ENCODE measurements at places on chromosomes 3 and 15. TPM values are rescaled to one million over a fixed set of nuclear protein-coding genes. Genes with fewer than 3 reads are reported as not detected.

DNA sequence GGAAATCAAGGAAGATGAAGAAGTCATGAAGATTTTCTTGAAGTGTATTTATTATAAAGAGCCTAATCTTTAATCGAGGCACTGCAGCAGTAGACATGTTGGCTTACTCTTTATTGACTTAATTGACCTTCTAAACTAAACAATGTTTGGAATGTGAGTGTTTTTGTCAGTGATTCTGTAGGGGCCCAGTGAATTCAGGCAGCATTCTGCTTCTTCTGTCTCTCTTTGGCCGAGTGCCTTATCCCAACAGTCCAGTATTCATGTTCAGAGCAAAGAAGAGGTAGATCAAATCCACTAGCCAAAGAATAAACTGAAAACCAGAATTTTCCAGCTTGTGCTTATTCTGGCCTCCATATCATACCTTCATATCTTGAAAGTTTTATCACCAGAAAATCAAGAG lies 55.7 kb downstream of the RLBP1 start:
- H3K27me3 ChIP-seq, result no peaks in the 10 kb centered on the region
- H3K36me3 ChIP-seq, result peaks cover 17% of the 10 kb centered on the region
- H3K4me3 ChIP-seq, result no peak overlapping the region
- H3K4me1 ChIP-seq, result peaks cover 8% of the 10 kb centered on the region
- no peak for DNase-seq

PLA2G4D gene
- 0.06 TPM for polyA plus RNA-seq

- no peaks in the 10 kb centered on the region for H3K36me3 ChIP-seq
- H3K27ac ChIP-seq, result no peak overlapping the region
- H3K4me3 ChIP-seq, result no peak overlapping the region
- no peak for DNase-seq
- no peaks in the 10 kb centered on the region for H3K4me1 ChIP-seq
Observed at GRCh38 chr15:96699871-96700401, 369.4 kb downstream of the NR2F2 start.

- no peaks in the 10 kb centered on the region for H3K4me1 ChIP-seq
- no peaks in the 10 kb centered on the region for H3K36me3 ChIP-seq
- H3K4me3 ChIP-seq, result no peak overlapping the region
- no peak for DNase-seq
- no peaks in the 10 kb centered on the region for H3K27me3 ChIP-seq
Observed at GRCh38 chr15:68040144-68040543, 14.0 kb upstream of the PIAS1 start.

DNA sequence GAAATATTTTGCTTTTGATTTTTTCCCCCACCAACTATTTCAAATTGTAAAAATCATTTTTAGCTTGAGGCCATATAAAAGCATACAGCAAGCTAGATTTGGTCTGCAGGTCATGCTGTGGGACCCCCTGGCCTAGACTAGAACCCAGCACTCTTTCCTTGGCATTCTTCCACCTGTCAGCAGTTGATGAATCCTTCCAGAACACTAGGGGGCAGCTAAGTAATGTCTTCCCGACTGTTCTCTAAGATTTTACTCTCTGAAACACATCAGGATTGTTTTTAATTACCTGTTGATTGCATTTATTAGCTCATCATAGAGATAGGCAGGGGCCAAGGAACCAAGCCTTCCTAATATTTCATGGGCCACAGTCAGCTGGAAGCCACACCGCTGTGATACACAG lies 174.5 kb downstream of the CACNA1D start:
- H3K4me1 ChIP-seq, result peaks cover 4% of the 10 kb centered on the region
- no peak overlapping the region for H3K4me3 ChIP-seq
- H3K27ac ChIP-seq, result no peak overlapping the region
- no peaks in the 10 kb centered on the region for H3K27me3 ChIP-seq
- DNase-seq, result no peak

- H3K4me3 ChIP-seq, result no peak overlapping the region
- DNase-seq, result no peak
- H3K36me3 ChIP-seq, result no peaks in the 10 kb centered on the region
- H3K4me1 ChIP-seq, result no peaks in the 10 kb centered on the region
- H3K27me3 ChIP-seq, result no peaks in the 10 kb centered on the region
Observed at GRCh38 chr15:84991014-84991712, 9.5 kb downstream of the PDE8A start.

DNA sequence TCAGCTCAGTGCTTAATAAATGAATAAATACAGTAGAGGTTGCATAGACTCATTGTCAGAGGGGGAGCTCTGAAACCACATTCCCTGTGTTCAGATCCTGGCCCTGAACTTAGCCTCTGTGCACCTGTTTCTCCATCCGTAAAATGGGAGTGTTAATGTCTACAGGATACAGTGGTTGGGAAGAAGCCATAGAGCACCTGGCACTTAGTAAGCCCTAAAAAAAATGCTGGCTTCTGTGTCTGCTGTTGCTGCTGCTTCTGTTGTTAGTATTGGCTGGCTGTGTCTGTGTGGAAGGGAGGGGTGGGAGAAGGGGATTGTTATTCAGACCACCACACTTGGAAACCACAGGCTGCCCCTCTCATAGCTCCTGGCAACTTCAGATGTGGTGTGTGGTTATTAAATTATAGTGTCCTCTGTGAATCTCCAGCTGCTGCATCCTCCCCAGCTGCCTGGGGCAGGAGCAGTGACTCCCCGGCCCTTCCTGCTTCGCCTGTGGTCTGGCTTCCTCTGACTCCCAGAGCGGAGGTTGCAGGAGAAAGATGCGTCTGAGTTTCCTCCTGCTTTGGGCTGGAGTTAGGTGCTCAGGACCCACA lies 31.0 kb downstream of the FGD5 start:
- H3K4me3 ChIP-seq, result no peak overlapping the region
- H3K4me1 ChIP-seq, result peaks cover 19% of the 10 kb centered on the region
- no peak overlapping the region for H3K27ac ChIP-seq
- H3K27me3 ChIP-seq, result no peaks in the 10 kb centered on the region
- no peaks in the 10 kb centered on the region for H3K36me3 ChIP-seq

LRRC31 gene
- polyA plus RNA-seq, result 11.4 TPM

SLCO3A1 gene
- polyA plus RNA-seq, result 5.1 TPM

DNA sequence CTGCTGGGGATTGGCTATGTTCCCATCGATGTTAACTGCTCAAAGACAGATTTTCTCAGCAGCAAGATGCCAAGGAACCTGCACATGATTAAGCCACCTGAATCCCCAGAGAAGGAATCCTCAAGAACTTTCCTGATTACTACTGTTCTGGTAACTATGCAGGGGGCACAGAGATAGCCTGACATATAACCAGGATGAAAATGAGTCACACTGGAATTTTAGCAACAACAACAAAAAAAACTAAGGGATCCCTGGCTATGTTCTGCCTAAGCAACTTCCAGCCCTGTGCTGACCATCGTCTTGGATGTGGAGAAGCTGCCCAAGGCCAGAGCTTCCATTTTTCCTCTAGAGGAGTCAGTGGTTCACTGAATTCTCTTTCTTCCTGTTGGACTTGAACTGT lies 13.8 kb downstream of the RIOX2 start:
- H3K36me3 ChIP-seq, result peaks cover 45% of the 10 kb centered on the region
- no peaks in the 10 kb centered on the region for H3K27me3 ChIP-seq
- H3K4me3 ChIP-seq, result no peak overlapping the region
- no peak overlapping the region for H3K27ac ChIP-seq
- no peaks in the 10 kb centered on the region for H3K4me1 ChIP-seq
- DNase-seq, result no peak

- peaks cover 4% of the 10 kb centered on the region for H3K4me1 ChIP-seq
- DNase-seq, result no peak
- H3K4me3 ChIP-seq, result no peak overlapping the region
- H3K27me3 ChIP-seq, result no peaks in the 10 kb centered on the region
- no peak overlapping the region for H3K27ac ChIP-seq
Observed at GRCh38 chr15:33155691-33156420, 38.7 kb downstream of the FMN1 start.

IL16 gene
- polyA plus RNA-seq, result 8.1 TPM

DCLK3 gene
- 1.0 TPM for polyA plus RNA-seq

DNA sequence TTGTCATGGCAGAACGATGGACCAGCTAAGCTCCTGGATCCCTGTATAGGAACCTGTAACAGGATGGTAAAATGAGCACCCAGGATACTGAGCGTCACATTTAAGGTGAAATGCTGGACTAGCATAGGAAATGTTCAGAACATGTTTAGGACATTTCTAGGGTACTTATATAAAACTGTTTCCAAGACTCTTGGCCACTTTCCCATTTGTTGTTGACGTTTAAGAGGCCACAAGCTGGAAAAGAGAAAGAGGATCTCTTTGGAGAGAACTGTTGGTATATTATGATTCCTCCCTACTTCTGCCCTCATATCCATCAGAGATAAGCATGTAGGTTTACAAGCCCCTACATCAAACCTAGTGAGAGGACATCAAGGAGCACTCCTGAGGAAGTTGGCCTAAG lies 57.5 kb downstream of the SCN11A start:
- H3K27ac ChIP-seq, result no peak overlapping the region
- peaks cover 2% of the 10 kb centered on the region for H3K27me3 ChIP-seq
- H3K4me1 ChIP-seq, result no peaks in the 10 kb centered on the region
- DNase-seq, result no peak
- no peak overlapping the region for H3K4me3 ChIP-seq
- H3K36me3 ChIP-seq, result no peaks in the 10 kb centered on the region

EXOSC7 gene
- 38.1 TPM for polyA plus RNA-seq

- no peaks in the 10 kb centered on the region for H3K27me3 ChIP-seq
- no peak overlapping the region for H3K4me3 ChIP-seq
- H3K4me1 ChIP-seq, result no peaks in the 10 kb centered on the region
- no peak overlapping the region for H3K27ac ChIP-seq
Observed at GRCh38 chr15:80114114-80114513, 38.7 kb upstream of the FAH start.

DNA sequence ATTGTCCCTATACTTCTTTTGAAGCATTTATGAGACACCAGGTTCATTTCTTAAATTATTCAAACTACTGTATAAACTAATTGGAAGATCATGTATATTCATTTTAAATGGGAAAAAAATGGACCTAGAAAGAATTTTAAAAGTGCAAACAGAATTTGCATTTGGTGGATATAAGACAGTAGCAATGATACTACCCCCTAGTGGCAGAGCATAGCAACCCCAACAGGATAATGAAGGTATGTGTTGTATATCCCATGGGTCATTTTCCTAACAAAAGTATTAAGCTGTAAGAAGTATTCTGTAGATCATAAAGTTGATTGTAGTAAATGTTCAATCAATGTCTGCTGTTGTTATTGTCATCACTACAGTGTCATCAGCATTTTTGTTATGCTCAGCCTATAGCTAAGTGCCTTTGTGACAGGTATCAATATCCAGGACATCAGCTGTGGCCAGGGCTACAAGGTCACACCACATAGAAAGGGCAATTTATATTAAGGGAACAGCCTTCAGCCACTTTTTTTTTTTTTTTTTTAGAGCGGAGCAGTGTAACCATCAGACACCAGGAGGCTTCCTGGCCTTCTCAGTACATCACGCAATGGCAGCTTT lies 175.8 kb downstream of the FOXB1 start:
- peak; percentile 14 for DNase-seq
- peaks cover under 1% of the 10 kb centered on the region for H3K27me3 ChIP-seq
- no peaks in the 10 kb centered on the region for H3K36me3 ChIP-seq
- no peaks in the 10 kb centered on the region for H3K4me1 ChIP-seq
- H3K27ac ChIP-seq, result no peak overlapping the region
- H3K4me3 ChIP-seq, result no peak overlapping the region

GRCh38 chr3:171198781-171199472 lies 172.4 kb upstream of the SLC2A2 start:
- H3K27me3 ChIP-seq, result no peaks in the 10 kb centered on the region
- no peak overlapping the region for H3K4me3 ChIP-seq
- no peak for DNase-seq
- H3K4me1 ChIP-seq, result no peaks in the 10 kb centered on the region
- no peaks in the 10 kb centered on the region for H3K36me3 ChIP-seq

TM4SF4 gene
- 56.5 TPM for polyA plus RNA-seq

DNA sequence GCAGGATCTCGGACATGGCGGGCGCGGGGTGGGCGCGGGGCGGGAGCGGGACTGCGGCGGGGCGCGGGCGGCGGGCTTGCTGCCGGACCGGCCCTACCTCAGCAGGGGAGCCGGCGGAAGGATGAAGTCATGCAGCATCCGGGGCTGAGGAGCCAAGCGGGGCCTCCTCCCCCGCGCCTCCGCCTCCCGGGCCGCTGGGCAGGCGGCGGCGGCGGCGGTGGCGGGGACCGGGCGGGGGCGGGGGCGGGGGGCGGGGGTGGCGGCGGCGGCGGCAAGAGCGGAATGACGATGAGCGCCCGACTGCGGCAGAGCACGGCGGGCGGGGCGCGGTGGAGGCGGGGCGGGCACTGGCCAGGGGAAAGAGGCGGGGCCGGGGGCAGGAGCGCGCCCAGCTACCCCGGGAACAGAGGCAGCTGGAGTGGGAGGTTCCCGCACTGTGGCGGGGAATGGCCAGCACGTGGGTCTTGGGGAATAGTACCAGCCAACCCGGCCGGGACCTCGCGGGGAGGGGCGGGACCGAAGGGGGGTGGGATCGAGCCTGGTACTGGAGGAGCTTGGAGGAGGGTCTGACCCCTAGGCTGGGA lies at the start of gene CAMK2N2:
CAMK2N2 (minus strand) TSS at position 284 of the 584 bp plus-strand sequence; CDS start at position 16, 268 bp downstream.
- no peak within 1 kb of the TSS for H3K27ac ChIP-seq
- DNase-seq, result peak; percentile 36
- peak within 1 kb of the TSS; percentile 23 for H3K4me3 ChIP-seq
- H3K4me1 ChIP-seq, result peaks cover 16% of the 10 kb centered on the region
- H3K27me3 ChIP-seq, result peaks cover 61% of the 10 kb centered on the region
- H3K36me3 ChIP-seq, result peaks cover 6% of the 10 kb centered on the region

TMCO5A gene
- not detected for polyA plus RNA-seq

- DNase-seq, result no peak
- H3K27ac ChIP-seq, result no peak overlapping the region
- no peaks in the 10 kb centered on the region for H3K36me3 ChIP-seq
- peaks cover 3% of the 10 kb centered on the region for H3K27me3 ChIP-seq
Observed at GRCh38 chr3:38314764-38315487, 31.7 kb upstream of the XYLB start.

DNA sequence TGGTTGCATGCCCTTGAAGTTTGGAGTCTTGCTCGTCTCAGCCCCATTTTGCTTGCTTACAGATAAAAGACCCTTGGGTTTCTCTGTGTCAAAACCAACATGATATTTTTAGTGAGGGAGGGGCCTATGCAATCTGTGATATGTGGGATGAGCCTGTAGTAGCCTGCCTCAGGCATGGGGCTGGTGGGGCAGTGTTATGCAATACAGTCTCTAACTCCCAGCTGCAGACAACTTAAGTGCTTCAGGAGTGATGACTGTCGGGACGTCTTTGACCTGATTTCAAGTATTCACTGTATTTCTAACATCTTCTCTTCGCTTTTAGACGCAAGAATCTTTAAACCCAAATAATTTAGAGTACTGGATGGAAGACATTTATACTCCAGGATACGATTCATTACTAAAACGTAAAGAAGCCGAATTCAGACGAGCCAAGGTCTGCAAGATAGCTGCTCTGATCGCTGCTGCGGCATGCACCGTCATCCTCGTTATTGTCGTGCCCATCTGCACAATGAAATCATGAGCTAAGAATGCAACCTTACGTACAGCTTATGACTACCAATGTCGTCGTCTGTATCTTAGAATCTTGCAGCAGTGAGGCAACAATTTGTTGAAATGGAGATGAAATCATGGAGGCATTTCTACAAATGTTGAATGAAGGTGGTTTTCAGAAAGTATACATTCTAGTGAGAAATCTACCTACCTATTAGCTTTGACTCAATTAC lies 35.9 kb downstream of the MINAR1 start:
- no peaks in the 10 kb centered on the region for H3K36me3 ChIP-seq
- no peaks in the 10 kb centered on the region for H3K4me1 ChIP-seq
- DNase-seq, result no peak
- no peaks in the 10 kb centered on the region for H3K27me3 ChIP-seq

GRCh38 chr15:68383161-68384074 lies 48.5 kb downstream of the ITGA11 start:
- no peaks in the 10 kb centered on the region for H3K36me3 ChIP-seq
- no peak overlapping the region for H3K27ac ChIP-seq
- H3K4me1 ChIP-seq, result no peaks in the 10 kb centered on the region
- H3K4me3 ChIP-seq, result no peak overlapping the region
- no peak for DNase-seq
- H3K27me3 ChIP-seq, result peaks cover 2% of the 10 kb centered on the region

ITGB5 gene
- polyA plus RNA-seq, result 60.9 TPM

TJP1 gene
- 62.9 TPM for polyA plus RNA-seq

Measured in large intestine (tissue), 12 donors.